ENCODE measurements at places on chromosomes 6 and 20.
A peak's percentile ranks its signal among the peaks of the same experiment; 100 is the strongest.

- DNase-seq: no peak
These were observed at the start of gene PRICKLE4 for GRCh38 chr6:41780551-41781365. TSS of gene PRICKLE4 (plus strand) at chr6:41780782. CDS start at chr6:41783474, 2,692 bp downstream.

GRCh38 chr6:137268911-137269310 lies 49.7 kb upstream of the IFNGR1 start:
- no peak for DNase-seq

DNA sequence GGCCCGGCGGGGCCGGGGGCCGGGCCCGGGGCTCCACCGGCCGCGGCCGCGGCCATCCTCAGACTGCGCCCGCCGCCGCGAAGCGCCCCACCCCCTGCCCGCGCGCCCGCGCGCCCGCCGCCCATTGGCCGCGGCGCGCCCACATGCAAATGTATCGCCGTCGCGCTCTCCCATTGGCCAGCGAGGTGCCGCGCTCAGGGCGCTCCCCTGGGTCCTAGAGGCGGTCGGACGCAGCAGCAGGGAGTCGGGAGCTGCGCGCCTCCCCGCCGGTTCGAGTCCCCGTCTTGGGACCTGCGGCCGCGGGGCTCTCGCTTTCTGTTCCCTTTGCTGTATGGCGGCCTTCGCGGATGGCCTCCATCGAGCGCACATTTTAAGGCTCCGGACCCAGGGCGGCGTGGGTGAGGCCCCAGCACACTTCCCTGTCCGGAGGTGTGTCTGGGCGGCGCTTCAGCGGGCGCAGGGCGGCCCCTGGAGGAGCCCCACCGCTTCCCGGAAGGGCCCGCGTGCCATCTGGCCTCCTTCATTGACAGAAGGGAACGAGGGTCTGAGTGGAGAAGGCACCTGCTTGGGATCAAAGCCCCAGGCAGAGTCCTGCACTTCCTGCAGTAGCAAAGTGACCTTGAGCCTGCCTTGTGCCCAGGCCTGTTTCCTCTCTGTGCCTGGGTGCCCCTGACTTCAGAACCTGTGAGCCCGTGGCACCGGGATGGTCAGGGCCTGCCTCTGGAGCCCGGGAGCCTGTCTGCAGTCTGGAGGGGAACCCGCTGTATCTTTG lies at the start of gene CABLES2:
Gene CABLES2 (minus strand): TSS at position 65 of the 772 bp plus-strand sequence. CDS start 9 bp downstream, at position 56.
- peak; percentile 97 for DNase-seq

DNA sequence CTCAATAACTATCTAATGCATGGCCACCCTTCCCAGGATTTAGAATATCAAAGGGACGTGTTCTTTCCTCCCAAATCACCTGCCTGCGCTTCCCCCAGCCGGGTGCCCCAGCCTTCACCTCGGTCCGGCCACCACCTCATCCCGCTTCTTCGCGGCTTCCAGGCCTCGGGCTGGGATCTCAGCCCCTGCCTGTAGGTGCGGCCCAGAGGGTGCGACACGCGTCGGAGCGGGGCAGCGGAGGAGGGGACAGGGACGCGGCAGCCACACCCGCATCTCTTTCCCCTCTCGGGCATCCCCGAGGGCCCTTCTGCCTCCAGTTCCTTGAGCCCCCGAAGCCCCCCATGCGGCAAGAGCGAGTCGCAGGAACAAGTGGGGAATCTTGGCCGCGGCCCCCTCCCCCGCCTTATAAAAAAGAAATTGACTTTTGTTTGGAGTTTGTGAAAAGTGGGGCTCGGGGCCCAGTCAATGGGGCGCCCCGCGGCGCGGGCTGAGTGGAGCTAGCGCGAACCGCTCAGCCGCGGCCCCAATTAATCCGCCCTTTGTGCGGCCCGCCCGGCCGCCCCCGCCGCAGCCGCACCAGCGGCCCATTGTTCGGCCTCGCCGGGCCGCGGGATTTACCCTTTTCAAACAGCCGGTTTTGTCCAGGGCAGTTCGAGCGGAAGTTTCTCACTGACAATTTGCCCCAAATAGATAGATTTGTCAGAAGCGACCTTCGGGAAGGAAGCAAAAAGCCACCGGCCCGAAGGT lies 8.4 kb upstream of the NR2E1 start:
- no peak for DNase-seq

DNA sequence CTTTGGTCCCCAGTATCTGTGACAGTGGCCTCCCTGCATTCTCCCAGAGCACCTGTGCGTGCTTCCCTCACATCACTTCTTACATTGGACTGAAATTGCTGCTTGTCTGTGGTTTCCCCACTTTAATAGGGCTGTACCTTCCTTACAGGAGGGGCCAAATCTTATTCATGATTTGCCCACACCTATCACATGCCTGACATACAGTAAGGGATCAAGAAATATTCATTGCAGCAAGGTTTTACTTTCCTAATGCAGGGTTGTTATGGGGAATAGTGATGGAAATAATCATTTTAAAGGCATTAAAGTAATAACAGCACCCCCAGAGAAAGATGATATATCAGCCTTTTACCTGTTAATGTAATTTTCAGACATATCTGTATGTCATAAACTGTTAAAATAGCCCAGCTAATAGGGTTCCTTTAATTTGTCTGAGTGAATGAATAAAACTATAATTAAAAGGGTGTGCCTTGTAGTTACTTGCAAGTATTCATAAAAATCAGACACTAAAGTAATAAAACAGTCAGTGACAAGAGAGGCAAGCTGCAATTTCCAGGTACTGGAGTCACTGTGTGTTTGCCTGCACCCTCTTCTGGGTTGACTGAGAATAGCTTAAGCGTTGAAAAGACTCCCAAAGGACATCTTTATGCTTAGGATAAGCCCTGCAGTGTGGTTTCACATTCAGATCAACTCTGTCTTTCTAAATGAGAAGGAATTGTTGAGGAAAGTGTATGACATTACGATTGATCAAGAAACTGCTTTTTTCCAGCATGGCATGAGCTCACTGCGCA lies 182.7 kb downstream of the PHACTR1 start:
- no peak for DNase-seq

DNA sequence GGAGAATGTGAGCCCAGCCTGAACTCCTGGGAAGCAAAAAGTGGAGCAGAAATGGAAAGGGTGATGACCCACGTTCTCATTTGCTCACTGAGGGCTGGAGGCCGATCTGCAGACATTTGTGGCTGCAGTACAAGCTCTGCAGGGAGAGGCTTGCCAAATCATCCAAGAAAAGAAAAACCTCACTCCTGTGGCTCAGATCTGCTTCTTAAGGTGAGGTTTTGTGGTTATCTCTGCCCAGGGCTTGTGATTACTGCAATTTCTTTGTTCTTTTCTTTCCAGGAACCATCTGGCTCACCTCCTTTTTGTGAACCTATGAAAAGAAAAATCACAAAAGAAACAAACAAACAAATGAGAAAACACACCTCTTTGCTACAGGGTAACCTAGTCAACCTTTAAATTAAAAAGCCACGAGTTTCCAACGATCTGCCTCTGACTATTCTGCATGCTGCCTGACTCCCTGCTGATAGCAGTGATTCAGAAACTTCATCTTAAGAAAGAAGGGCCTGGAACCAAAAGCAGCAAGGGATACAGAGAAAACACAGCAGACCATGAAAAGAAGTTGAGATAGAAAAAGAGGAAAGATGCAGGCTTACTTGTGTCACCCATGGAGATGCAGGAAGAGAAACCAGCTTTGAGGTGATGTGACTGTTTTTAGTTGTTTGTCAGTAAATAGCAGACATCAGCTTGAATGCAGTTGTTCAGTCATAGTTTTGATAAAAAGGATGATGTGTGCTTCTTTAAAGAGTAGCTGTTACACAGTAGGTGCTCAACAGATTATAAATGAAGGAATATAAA lies 165.1 kb downstream of the LMBRD1 start:
- DNase-seq: no peak

GRCh38 chr6:119296036-119297035 lies 53.2 kb downstream of the MAN1A1 start:
- no peak for DNase-seq

DNA sequence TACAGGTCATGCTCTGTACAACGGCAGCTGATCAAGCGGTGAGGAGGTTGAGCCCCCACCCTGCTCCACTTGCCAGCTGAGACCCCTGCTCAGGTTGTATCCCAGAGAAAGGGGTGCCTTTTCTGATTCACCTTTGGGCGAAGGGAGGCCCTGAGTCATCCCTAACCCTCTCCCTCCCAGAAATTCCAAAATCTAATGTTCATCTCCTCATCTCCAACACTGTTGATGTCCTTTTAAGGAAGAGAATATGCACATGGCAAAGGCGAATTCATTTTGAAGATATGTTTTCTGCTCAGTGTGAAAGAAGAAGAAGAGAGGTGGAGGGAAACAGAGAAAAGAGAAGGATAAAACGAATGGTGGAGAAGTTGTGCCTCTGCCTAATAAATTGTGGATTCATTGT lies 120.5 kb downstream of the SCML4 start:
- DNase-seq: no peak

DNA sequence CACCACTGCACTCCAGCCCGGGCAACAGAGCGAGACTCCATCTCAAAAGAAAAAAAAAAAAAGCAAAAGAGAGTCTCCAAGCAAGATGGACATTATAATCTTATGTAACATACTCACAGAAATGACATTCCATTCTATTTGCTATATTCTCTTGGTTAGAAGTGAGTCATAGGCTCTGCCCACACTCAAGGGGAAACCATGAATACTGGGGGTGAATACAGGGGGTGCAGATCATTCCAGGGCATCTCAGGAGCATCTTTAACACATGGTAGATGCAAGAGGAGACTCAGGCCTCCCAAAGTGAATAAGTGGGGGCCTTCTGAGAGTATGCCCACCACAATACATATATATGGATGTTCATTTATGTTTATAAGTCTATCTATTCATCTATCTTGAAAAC lies 18.3 kb upstream of the RANBP9 start:
- no peak for DNase-seq

DNA sequence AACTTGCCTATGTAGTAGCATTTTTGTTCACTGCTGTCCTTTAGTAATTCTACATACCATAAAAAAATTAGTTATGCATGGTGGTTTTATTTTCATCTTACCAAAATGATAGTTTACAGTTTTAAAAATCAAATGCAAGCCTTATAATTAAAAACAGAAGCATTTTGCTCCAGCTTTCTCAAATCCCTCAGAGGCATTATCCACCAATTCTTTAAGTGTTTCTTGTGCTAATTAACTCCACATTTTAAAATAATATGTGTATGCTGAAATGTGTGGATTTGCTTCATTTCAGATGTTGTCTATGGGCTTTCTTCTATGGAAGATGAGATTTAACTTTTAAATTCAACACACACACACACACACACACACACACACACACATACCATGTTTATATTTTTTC lies 49.3 kb downstream of the PCSK2 start:
- DNase-seq: no peak

DNA sequence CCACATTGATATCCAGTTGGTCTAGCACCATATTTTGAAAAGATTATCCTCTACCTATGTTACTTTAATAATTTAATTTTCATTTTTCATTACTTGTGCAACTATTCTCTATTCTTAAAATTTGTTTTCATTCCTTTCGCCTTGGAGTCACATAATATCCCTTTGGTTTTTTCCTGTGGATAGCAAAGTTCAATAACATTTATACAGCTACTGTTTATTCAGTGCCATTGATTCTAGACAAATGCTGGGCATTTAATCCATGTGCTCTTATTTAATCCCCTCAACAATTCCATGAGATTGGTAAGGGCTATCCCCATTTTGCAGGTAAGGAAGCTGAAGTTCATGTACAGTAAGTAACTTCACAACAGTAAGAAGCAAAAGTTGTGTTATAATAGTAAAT lies 32.6 kb downstream of the PSMF1 start:
- DNase-seq: no peak

- no peak for DNase-seq
These were observed 80.8 kb downstream of the SCML4 start for GRCh38 chr6:107743311-107743710.

DNA sequence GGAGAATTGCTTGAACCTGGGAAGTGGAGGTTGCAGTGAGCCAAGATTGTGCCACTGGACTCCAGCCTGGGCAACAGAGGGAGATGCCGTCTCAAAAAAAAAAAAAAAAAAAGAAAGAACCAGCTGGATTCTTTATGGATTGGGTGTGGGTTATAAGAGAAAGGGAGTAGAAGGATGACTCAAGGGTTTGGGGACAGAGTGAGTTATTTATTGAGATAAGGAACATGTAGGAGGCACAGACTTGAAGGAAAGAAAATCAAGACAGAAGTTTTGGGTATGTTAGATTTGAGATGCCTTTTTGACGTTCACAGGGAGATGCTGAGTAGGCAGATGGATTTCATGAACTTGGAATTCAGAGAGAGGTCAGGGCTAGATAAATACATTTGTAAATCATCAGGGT lies 47.6 kb downstream of the KIZ start:
- no peak for DNase-seq

- DNase-seq: no peak
These were observed 23.5 kb downstream of the PLEKHG1 start for GRCh38 chr6:150622941-150623874.

GRCh38 chr6:109939654-109940053 lies 38.5 kb upstream of the GPR6 start:
- DNase-seq: no peak

DNA sequence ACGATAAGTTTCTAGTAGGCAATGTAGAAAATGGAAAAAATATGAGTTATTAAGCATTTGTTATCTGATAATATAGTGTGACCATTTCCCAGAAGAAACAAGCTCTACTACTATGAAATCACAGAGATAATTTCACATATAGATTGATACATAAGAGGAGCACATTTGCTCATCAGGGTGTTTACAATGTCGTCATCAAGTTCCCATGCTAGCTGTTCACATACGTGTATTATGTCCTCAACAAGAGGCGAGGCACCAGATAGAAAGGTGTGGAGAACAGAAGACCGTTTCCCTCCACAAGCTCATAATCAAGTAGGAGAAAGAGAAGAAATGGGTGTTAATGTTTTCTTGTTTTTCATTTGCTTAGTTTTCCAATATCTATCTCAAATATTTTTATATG lies 326.1 kb upstream of the ARID1B start:
- DNase-seq: no peak

DNA sequence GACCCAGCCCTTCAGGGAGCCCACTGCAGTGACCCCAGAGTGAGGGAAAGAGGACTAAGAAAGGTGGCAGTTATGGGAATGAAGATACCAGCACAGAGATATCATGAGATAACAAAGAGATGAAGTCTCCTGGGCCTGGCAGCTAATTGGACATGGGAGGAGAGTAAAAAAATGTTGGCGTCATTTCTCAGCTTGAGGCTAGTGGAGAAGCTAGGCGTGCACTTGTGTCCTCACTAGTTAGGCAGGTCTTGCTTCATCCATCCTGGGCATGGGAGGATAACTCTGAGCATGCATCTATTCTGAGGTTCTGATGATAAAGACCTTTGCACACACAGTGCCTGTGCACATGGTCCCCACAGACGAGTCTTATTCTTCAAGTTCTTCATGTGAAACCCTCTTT lies 4.1 kb upstream of the GFOD1 start:
- no peak for DNase-seq
